ENCODE measurements at places on chromosomes 16 and 17.

GRCh38 chr16:73216932-73217331 is 169.0 kb upstream of the ZFHX3 start:
- no peak for DNase-seq

GRCh38 chr17:1930337-1930645 is 94.8 kb downstream of the RTN4RL1 start:
- DNase-seq, result no peak

DNA sequence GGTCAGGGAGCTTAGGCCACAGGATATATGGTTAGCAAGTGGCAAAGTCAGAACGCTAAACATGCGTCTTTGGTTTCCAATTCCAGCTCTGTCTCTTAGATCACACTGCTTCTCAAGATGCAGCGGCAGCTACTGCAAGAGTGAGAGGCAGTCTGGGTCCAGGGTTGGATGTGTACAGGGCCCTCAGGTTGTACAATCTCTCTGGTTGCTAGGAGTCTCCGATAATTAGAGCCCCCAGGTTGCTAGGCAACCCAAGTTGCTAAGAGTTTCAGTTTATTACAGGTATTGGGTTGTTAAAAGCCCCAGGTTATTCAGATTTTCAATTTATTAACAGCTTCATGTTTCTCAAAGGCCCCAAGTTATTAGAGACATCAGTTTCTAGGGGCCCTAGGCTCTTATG is 15.5 kb upstream of the SPACA3 start:
- DNase-seq, result no peak

- DNase-seq, result no peak
These were observed 2.8 kb upstream of the ACSF3 start for GRCh38 chr16:89090669-89091426.

GRCh38 chr17:50828508-50829170 is 6.7 kb upstream of the WFIKKN2 start:
- DNase-seq, result no peak

DNA sequence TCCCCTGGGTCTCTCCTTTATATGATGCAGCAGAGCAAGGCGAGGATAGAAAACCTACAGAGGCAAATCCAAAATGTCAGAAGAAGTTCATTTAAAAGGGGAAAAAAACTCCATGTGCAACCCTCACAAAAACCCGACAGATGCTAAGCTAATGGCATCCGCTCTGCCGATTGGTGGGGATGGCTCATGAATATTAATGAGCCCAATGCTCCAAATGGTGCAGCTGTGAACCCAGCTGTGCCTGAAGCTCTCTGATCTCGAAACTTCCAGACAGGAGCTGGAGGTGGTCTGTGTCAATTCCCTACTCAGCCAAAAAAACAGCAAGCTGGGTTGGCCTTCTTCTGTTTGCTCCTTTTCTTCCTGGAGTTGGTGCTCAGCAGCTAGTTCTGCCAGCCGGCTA is 15.5 kb downstream of the SNX11 start:
- no peak for DNase-seq
